Muscle of leg (tissue), 16 donors: ENCODE measurements at places on chromosomes 13 and 19. TPM values are rescaled to one million over a fixed set of nuclear protein-coding genes. Genes with fewer than 3 reads are reported as not detected.

RNF6 gene
- polyA plus RNA-seq: 26.5 TPM

GARIN5A gene
- polyA plus RNA-seq: 6.2 TPM

MIR17HG gene
- polyA plus RNA-seq: 2.1 TPM

COL4A1 gene
- polyA plus RNA-seq: 583 TPM

GRCh38 chr13:44822291-44822690, 167.0 kb downstream of the NUFIP1 start:
- no peak overlapping the region for H3K4me3 ChIP-seq
- no peaks in the 10 kb centered on the region for H3K36me3 ChIP-seq
- no peaks in the 10 kb centered on the region for H3K4me1 ChIP-seq
- no peak for DNase-seq
- H3K27me3 ChIP-seq: peaks cover 2% of the 10 kb centered on the region

DNA sequence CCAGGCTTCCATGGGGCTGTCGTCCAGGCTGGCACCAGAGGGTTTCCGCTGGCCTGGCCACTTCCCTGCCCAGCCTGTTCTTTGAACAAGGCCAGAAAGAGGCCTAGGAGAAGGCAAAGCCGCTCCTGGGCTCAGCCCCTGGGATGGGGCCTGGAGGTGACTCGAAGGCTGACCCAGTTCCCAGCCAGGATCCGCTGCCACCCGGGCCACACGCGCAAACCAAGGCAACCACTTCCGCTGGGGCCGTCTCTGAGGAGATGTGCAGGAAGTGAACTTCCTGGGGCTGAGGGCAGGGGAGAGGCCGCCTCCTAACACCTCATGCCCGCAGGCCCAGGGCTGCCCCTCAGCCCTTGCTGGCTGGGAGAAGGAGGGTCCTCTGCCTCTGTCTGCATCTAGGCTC, 15.2 kb downstream of the PLEKHF1 start:
- peaks cover 62% of the 10 kb centered on the region for H3K4me1 ChIP-seq
- DNase-seq: no peak
- H3K4me3 ChIP-seq: no peak overlapping the region
- no peaks in the 10 kb centered on the region for H3K36me3 ChIP-seq

DNA sequence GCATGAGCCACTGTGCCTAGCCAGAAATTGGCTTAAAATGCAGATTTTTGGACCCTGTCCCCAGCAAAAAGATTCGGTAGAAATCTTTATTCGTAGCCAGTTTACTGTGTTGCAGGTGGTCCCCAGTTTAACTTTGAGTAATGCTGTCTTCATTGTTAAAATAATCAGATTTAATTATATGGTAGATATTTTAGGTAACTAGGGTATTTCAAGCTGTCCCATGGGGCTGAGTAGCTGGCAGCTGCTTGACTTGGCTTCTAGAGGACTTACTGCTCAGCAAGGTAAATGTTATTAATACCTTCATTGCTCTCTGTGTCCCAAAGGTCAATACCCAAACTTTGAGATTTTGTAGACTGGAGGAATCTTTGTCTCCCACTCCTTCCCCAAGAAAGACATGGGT, 21.1 kb downstream of the LSM14A start:
- H3K4me3 ChIP-seq: no peak overlapping the region
- no peak for DNase-seq
- no peak overlapping the region for H3K27ac ChIP-seq

DNA sequence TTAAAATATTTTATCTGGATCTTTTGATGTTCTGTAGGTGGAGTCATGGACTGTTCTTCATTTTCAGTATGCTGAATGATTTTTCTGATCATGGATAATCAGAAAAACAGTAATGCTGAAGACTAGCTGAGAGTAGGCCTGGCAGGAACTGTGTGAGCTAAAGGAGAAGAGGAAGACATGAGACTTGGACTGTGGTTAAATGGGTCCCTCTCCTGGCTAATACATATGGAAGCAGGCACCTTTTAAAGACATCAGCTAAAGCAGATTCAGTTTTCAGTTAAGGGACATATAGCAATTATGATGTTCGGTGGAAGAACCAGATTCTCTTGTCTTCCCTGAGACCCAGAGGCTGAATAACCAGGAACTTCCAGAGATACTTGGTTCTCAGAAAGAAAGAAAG, 169.4 kb downstream of the OLFM4 start:
- DNase-seq: peak; percentile 33
- no peak overlapping the region for H3K27ac ChIP-seq
- H3K36me3 ChIP-seq: no peaks in the 10 kb centered on the region
- peaks cover 8% of the 10 kb centered on the region for H3K4me1 ChIP-seq
- H3K4me3 ChIP-seq: no peak overlapping the region

- no peak overlapping the region for H3K4me3 ChIP-seq
- no peaks in the 10 kb centered on the region for H3K4me1 ChIP-seq
- no peak overlapping the region for H3K27ac ChIP-seq
- DNase-seq: no peak
Observed at GRCh38 chr13:111663505-111663904, 343.1 kb downstream of the TEX29 start.
